ENCODE measurements at places on chromosomes 3 and 15.
A peak's percentile ranks its signal among the peaks of the same experiment; 100 is the strongest.

DNA sequence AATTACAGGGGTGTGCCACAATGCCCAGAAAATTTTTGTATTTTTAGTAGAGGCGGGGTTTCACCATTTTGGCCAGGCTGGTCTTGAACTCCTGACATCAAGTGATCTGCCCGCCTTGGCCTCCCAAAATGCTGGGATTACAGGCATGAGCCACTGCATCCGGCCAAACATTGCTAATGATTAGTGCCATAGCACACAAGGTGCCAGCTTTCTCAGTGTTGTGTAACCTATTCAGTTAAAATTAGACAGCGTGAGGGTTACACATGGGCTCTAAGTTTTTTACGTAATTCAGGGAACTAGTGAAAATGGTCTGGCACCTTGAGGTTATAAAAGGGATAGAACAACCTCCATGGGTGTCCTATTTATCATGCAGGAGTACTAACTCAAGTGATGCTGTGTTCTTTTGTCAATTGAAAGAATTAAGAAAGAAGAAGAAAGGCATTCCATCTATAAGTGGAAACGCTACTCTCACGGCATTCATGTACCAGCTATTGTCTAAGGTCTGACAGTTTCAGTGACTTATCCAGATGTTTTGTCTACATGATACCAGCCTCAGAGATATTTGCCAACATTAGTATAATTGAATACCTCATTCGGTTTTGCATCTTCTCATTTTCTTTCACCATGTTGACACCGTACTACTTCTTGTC lies 84.7 kb downstream of the EOMES start:
- DNase-seq = no peak

DNA sequence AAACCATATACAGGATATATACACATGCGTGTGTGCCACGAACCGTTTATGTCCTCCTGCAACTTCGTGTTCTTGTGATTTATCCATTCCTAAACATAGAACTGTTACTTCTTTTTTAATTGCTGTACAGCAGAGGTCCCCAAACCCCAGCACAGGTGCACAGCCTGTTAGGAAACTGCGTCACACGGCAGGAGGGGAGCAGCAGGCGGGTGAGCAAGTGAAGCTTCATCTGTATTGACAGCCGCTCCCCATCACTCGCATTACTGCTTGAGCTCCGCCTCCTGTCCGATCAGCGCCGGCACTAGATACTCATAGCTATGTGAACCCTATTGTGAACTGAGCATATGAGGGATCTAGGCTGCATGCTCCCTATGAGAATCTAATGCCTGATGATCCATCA lies 34.9 kb upstream of the NRROS start:
- no peak for DNase-seq

- no peak for DNase-seq
These were observed 108.6 kb downstream of the RPLP1 start for GRCh38 chr15:69561071-69561784.

GRCh38 chr15:93861956-93862741 lies 369.2 kb upstream of the MCTP2 start:
- no peak for DNase-seq

- DNase-seq = no peak
These were observed 20.9 kb downstream of the NOX5 start for GRCh38 chr15:69035205-69035917.

DNA sequence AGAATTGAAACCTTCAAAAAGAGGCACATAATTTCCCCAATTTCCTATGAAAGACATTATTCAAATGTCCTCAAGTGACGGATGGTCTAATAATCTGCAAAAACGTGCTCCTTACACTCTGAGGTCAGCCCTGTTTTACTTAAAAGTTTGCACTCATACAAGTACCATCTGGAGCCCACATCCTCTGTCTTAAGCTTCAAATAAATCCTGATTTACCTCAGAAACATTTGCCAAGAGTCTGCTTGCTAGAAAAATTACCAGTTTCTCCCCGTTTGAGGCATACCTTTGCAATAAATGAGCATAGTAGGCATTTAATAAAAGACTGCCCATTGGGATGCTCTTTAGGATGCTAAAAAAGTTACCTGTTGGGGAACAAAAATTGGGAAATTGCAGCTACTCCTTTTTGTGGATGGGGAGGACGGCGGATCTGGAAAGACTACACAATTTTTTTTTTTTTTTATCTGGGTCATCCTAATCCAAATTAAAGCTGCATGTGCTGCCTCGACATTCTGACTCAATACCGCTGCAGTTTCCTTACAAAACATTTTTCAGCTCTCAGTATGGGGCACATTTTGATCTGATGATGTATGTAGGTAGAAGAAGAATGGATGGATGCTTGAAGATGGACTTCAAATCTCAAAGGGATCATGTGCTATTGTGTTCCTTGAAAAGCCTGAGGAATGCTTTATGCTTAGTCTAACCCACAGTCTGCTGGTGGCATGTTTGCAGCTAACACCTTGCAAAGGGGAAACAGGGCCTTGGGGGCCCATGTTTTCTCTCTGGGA lies 233.7 kb upstream of the ADAMTS9 start:
- no peak for DNase-seq

DNA sequence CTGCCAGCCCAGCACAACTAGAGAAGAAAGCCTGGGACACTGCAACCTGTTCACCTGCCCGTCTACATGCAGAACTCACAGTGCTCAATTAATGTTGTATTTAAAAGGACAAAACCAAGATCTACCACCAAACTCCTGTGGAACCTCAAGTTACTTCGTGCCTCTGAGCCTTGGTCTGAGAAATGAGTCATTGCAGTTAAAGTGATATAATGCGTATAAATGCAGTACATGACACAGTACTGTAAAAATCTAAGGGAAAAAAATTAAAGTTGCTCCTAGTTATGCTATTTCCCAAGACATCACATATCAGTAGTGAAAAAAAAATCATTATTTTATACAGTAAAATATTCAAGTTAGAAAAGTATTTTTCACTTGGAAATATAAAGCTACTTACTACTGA lies 138.9 kb downstream of the ZIC4 start:
- DNase-seq = no peak

DNA sequence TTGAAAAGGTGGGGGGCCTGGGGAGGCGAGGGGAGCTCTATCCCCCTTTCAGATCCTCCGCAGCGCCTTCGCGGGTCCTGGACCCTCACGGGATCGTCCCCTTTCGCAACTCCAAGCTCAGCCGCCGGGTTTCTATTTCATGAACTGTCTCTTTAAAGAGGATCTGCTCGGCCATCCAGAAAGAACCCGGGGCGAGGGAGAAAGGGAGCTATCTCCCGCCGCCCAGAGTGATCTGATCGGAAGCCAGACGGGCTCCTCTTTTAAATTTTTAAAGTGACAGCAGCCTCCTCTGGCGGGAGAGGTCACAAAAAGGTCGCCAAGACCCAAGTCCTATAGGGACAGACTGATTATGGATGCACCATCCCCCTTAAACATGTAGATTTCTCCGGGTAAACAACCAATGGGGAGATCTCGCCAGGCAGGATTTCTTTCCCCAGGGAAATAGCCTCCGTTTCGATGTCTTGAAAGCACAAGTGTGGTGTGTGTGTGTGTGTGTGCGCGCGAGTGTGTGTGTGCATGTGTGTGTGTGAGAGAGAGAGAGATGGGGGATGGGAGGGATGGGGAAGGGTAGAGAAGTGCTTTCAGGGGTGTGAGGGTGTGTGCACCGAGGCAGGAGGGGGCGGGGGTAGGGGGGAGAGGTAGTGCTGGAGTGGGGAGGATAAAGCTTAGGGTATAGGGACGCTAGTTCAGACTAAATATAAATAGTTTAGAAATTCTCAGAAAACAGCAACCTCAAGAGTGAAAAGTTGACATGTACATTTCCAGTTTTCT lies 516.1 kb downstream of the MECOM start:
- DNase-seq = peak; percentile 60

DNA sequence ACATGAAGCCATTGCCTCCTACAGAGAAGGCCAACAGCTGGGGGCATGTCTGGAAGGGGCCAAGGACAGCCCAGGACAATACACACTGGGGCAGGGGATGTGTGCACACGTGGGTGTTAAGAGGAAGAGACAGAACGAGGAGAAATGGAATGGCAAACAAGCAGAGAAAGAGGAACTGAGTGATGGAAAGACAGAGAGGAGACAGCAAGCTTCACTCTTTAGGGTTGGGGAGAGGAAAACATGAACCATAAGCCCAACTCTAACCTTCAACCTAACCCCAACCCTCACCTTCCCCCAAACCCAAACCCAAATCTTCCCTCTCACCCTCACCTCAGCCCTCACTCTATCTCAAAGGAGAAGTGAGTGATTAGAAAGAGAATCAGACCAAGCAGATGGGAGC lies 11.9 kb upstream of the PARL start:
- DNase-seq = no peak

GRCh38 chr3:53616321-53616720 lies 121.9 kb downstream of the CACNA1D start:
- DNase-seq = no peak

DNA sequence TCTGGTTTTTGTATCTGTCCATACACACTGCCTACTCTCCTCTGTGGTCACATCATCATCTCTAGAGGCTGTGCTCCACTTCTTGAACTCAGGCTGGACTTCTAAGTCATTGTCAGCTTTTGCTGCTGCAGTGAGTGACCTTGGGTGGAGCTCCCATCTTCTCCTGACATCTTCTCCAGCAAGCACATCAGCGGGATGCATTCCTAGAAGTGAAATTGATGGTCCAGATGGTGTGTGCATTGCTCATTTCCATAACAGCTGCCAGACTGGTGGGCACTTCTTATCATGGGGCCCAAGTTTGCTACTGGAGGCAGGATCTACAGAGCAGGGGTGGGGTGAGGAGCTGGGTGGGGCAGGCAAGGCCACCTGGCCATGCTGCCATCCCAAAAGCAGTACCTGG lies 109.9 kb downstream of the DNAJB8 start:
- DNase-seq = no peak

DNA sequence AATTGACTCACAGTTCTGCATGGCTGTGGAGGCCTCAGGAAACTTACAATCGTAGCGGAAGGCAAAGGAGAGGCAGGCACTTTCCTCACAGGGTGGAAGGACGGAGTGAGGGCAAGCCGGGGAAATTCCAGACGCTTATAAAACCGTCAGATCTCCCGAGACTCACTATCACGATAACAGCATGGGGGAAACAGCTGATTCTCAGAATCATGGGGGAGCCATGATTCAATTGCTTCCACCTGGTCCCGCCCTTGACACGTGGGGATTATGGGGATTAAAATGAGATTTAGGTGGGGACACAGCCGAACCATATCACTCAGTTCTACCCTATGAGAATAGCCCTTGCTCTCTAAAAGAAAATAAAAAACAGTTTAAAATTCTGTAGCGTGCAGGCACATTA lies 13.4 kb upstream of the SYNPR start:
- no peak for DNase-seq

DNA sequence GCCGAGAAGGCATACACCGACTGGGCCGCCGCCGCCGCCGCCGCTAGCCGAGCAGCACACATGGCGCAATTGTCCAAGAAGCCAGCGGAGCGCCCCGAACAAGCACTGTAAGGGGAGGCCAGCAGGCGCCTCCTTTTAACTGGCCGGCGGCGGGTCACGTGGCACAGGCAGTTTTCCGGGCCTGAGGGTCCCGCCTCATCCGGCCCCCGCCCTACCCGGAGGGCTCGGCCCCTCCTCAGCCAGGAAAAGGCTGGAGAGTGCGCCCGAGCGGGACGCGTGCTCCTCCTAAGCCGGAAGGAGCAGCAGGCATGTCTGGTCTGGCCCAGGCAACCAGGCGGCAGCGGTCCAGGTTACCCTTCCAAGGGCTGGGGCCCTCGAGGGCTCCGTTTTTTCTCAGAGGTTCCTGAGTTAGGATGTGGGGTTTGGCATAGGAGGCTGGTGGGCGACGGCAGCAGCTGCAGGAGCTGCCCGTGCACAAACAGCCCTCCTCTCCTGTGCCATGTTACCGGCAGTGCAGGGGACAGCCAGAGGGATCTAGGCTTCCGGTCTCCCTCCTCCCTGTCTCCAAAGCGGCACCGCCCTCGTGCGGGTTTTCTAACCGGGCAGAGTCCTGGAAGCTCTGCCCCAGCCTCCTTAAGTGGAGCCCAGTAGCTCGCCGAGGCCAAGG lies at the start of gene GPX1:
Gene GPX1, minus strand, starts transcription at position 137 of the 667 bp plus-strand sequence. Its CDS starts 75 bp downstream, at position 62.
- peak; percentile 97 for DNase-seq

Measured in kidney capillary endothelial cell (primary cell).